ENCODE measurements at places on chromosomes 5 and 9.

- no peak for DNase-seq
Observed at GRCh38 chr9:80899208-80899607, 790.1 kb downstream of the TLE1 start.

DNA sequence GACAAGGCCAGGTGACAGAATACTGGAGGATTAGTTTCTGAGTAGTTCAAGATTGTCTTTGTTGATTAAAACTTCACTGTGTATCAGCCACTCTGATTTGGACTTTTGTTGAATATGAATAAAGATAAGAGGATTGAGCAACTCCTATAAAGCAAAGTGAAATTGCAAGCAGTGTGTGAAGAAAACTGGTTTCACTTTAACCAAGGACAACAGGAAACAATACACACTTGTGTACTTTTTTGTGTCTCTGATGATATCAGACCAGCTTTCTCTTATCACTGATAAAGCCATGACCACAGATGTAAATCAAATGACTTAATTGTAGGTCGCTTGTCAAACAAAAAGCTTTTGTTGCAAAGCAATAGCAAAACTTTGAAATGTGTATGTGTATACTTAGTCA lies 268.6 kb downstream of the FER start:
- DNase-seq, result no peak

GRCh38 chr5:77924081-77924480 lies 147.9 kb upstream of the TBCA start:
- DNase-seq, result peak; percentile 83

- DNase-seq, result no peak
Observed at GRCh38 chr5:138955013-138955660, 80.0 kb upstream of the LRRTM2 start.

DNA sequence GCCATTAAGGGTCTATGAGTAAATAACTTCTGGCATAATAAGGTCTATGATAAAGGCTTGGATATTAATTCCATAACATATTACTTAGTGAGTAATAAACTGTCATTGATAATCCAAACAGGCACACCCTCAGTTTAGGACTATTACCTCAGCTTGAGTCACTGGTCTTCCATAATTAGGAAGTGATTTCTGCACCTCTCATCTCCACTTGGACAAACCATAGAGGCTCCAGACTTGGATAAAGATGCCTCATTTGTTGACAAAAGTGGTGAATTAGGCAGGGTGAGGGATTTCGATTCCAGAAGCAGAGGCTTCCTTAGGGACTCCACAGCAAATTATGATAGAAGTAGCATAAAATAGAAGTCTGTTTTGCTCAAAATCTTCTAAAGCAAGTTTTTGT lies 127.5 kb upstream of the MTAP start:
- DNase-seq, result no peak

DNA sequence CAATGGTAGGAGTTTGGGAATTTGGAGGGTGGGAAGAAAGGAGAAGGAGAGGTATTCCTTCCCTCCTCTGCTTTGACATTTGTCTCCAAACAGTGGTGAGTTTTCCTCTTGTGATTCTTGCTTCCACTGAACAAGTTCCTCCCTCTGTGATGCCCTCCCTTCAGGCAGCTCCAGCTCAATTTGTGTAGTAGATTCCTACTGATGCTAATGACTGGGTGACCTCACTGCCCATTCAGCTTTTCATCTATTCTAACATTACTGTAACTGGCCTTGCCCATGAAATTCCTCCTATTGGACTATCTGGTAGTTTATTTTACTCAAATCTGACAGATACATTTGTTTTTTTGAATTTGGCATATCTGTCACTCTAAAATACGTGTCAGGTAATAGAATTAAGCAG lies 121.4 kb downstream of the NFIB start:
- DNase-seq, result no peak

DNA sequence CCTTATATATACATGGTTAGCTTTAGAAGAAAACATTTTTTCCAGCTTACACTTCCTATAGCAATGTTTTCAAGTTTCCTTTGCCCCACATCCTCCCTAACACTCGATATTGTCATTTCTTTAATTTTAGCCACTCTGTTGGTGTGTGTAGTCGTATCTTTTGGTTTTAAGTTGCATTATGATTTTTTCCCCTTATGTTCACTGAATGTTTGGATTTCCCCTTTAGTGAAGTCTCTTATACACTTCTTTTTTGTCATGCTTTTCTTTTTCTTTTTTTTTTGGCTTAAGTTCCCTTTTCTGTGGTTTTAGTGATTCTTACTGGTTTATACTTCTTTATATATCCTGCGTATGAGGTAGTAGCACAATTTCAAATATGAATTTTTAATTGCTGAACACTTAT lies 58.8 kb downstream of the KDM4C start:
- no peak for DNase-seq

GRCh38 chr5:61993295-61993927 lies 312.6 kb upstream of the KIF2A start:
- no peak for DNase-seq

DNA sequence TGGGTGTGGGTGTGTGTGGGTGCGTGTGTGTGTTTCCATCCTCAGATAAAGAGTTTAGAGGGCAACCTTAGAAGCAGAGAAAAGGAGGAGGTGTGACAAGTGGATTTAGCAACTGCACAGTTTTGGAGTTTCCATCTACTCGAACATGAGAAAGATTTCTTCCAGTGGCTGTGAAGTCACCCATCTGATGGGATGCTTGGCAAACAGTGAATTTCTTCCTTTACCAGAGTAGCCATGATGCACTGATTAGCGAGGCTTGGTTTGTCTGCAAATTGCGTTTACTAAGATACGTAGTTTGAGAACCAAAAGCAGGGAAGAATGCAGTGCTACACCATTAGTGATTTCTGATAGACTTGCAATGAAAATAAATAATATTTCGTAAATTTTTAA lies 791 bp upstream of the STARD4 start:
- DNase-seq, result no peak

- peak; percentile 74 for DNase-seq
Observed at GRCh38 chr5:132259069-132259851, 1.8 kb downstream of the PDLIM4 start.

- no peak for DNase-seq
Observed at GRCh38 chr9:112894699-112895098, 4.0 kb upstream of the SLC46A2 start.

DNA sequence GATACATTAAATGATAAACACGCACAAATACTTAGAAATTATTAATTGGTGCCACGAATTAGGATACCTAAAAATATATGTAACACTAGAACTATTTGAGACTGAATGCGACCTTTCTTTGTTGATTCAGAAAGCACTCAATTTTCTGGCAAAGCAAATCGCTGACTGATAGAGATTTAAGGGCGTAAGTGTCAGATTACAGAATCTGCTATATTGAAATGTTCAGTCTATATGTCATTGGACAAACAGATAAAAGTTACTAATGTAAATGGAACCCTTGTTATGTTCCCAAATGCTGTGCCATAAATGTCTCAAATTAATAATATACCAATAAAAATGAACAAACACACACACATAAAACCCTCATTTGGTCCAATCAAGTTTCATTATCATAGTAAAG lies 137.9 kb downstream of the MPDZ start:
- DNase-seq, result no peak

GRCh38 chr9:37678789-37679273 lies 28.1 kb downstream of the FRMPD1 start:
- DNase-seq, result no peak

- DNase-seq, result no peak
Observed at GRCh38 chr5:84603568-84604185, 219.0 kb upstream of the EDIL3 start.

- DNase-seq, result no peak
Observed at GRCh38 chr9:5364294-5365024, 24.8 kb upstream of the RLN1 start.

DNA sequence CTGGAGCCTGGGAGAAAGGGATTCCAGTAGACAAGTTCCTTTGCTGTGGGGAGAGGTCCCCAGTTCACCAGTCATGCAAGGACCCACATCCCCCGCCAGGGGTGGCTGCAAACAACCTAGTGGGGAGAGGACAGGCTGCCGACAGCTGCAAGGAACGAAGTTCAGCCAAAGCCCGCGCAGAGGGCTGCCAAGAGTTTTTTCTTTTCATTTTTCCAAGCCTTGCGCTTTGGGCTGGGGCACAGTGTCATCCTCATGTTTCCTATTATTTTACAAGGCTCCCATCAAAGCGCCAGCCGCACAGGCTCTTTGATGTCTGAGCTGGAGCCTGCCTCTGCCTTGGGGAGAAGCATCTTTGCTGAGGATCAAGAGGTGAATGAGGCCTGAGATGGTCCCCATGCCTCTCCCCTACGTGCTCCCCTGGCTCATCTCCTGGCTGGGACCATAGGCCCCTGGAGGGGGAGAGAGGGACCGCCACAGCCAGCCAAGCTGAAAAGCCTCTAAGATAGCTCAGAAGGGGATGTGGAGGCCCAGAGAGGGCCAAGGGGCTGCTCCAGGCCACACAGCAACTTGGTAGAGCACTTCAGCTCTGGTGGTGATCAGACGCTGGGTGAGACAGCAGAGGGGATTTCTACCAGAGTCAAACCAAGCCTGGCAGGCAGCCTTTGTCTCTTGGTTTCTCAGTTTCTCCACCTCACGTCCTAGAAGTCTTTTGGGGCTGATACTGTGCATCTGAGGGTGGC lies 50.4 kb upstream of the SYNPO start:
- peak; percentile 83 for DNase-seq

DNA sequence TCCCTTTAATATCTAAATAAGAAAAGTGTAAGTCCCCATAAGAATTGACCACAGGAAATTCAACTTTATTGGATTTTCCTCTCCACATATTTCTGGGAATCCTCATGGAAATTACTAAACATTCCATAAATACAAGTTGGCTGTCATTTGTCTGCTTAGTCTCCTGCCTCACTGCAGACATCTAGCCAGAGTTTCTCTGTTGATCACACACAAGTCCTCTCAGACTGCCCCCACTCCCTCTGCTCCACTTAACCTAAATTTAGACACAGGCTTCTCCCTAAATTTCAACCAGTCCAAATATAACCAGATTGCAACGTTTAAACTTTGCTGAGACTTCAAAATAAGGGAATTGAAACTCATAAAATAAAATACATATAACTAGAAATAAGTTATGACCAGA lies 982.1 kb downstream of the DTWD2 start:
- DNase-seq, result no peak

GRCh38 chr5:159902444-159903121 lies 13.7 kb upstream of the ADRA1B start:
- peak; percentile 88 for DNase-seq

DNA sequence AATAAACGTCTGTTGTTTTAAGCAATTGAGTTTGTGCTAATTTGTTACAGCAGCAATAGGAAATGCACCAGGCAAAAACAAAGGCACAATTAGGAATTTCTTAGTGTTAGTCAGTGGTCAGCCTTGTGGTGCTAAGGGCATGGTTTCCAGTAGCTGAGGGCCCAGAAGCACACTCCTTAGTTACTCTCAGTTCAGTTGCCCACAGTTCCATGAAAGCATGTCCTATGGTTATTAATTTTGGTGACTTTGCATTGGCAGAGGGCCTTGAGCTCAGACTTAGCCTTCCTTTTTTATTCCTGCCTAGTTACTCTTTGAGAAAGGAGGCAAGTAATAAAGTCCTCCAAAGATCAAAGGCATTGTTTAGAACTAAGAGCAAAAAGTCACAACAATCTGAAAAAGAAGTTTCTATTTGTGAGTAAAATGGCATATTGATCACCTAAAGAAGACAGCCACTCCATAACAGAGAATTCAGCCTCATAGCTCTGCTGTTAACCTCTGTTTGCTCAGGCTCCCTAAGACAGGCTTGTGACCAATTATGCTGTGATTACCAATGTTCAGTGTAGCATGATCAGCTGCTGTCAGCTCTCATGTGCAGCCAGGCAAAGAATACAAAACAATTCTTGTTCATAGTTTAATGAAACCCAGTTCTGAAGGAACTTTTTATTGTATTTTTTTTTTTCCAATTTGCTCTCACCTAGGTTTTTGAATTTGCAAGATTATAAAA lies 57.0 kb upstream of the MROH2B start:
- no peak for DNase-seq

DNA sequence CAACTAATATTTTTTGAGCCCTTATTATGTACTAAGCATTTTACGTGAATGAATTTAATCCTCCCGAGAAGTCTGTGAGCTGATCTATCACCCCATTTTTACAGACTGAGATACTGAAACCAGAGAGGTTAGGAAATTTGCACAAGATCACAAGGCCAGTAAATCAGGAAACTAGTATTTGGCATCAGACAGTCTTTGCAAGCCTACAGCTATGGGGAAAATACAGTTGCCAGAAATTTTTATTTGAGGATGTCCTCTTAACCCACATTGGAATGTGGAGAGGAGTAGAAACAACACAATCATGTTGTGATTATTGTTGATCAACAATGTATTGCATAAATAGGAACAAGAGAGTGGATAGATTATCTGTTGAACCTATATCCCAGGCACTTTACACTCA lies 2.3 kb upstream of the SLC46A2 start:
- DNase-seq, result no peak

- DNase-seq, result no peak
Observed at GRCh38 chr9:21550392-21550791, 68.3 kb upstream of the IFNE start.

DNA sequence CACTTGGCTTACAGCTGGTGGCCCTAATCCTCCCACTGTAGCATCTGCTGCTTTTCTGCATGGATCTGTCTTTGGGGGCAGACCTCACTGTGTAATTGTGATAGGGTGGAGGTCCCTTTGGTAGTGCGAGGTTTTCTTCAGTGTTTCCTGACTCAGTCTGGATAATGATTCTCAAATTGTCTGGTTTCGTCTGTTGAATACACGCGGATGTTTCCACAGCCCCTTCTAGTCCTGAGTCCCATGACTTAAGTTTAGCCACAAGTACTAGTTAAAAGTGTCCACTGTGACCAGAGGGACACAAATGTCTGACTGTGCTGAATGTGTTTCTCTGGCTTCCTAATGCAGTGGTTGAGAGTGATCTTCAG lies 70.5 kb downstream of the LMNB1 start:
- no peak for DNase-seq

GRCh38 chr5:67350618-67351201 lies 154.1 kb upstream of the CD180 start:
- DNase-seq, result no peak

DNA sequence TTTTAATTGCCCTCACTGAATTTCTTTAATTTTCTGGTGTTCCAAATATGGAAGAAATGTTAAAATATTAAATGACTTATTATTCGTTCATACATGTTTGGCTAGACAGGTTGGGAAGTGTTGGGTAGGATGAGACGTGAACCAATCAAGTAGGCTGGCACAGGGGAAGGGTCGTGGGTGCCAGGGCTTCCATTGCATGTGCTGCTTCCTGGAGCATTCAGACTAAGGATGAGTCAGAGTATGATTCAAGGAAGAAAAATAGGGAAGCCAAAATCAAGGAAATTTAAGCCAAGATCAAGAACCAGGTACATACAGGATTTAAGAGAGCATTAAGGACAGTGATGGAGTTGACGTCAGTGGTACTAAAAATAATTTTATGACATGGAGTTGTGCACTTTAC lies 2068.0 kb downstream of the MAT2B start:
- no peak for DNase-seq

DNA sequence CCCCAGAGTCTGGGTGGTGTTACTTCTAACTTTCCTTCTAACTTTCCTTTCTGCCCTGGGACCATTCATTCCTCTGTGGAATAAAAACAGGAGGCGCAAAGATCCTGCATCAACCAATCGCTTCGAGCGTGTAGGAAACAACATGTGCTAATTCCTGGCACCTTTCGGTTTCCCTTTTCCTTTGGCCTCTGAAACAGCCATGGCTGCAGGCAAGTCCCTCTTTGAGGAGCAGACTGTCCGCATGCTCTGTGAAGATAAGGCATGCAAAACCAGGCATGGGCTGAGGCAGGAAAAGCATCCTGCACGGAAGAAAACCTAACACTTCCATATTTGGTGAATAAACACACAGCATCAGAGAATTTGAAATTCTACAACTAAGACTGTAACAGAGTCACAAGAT lies 128.3 kb downstream of the HSD17B3 start:
- DNase-seq, result no peak

GRCh38 chr5:134070725-134071613 lies 43.5 kb upstream of the TCF7 start:
- peak; percentile 76 for DNase-seq

Measured in islet precursor cell (in vitro differentiated cells).